ENCODE measurements at places on chromosomes 7 and 10. TPM values are rescaled to one million over a fixed set of nuclear protein-coding genes. Genes with fewer than 3 reads are reported as not detected.
A peak's percentile ranks its signal among the peaks of the same experiment; 100 is the strongest.

Gene LLCFC1
- total RNA-seq, result not detected

GRCh38 chr7:30914596-30914995, 2.9 kb downstream of the AQP1 start:
- no peak for DNase-seq

- DNase-seq, result no peak
These were observed 12.3 kb downstream of the DKK1 start for GRCh38 chr10:52326382-52326781.

DNA sequence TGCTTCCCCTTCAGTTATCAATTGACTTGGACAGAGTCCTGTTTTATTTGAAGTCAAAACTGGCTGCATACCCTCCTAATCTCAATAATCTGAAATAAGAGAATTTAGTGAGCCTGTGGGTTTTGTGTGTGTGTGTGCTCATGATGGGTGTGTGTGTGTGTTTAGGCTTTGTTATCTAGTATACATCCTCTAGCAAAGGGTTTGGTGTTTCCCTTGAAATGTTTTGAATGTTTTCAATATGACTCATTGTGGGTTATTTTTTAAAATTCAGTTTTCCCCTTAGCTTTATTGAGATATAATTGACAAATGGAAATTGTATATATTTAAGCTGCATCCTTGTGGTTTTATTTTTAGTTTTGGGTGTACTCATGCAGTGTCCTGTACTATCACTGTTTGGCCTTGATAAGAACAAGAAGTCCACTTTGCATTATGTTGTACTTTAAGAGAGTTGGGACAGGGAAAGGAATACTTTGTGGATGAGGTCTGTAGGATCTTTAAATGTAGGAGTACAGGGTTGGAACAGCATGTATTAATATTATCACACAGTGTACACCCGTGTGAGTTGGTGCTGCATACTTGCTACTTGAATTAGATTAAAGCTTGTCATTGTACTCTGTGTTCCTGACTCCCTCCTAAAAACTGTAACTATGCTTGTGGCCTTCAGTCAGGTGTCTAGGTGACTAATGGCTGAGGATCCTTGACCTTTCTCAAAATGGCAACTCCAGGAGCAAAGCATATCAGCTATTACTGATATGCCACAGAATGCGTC, 58.3 kb downstream of the VCL start:
- no peak for DNase-seq

DNA sequence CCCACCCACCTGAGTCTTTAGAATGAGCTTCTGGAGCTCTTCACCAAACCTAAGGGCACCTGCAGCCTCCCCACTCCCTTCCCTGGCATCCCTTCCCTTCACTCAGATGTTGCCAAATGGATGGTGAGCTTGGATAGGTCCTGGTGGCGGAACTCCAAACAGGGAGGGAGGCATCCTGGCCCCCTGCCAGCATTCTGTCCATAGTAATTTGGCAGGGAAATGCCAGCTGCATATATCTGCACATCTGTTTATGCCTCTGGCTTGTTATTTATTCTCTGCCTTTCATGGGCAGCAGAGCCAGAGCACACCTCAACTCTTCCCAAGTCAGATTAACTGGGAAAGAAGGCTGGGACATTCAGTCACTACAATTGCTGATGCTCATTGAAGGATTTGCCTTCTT, 18.1 kb downstream of the KAZALD1 start:
- DNase-seq, result no peak

DNA sequence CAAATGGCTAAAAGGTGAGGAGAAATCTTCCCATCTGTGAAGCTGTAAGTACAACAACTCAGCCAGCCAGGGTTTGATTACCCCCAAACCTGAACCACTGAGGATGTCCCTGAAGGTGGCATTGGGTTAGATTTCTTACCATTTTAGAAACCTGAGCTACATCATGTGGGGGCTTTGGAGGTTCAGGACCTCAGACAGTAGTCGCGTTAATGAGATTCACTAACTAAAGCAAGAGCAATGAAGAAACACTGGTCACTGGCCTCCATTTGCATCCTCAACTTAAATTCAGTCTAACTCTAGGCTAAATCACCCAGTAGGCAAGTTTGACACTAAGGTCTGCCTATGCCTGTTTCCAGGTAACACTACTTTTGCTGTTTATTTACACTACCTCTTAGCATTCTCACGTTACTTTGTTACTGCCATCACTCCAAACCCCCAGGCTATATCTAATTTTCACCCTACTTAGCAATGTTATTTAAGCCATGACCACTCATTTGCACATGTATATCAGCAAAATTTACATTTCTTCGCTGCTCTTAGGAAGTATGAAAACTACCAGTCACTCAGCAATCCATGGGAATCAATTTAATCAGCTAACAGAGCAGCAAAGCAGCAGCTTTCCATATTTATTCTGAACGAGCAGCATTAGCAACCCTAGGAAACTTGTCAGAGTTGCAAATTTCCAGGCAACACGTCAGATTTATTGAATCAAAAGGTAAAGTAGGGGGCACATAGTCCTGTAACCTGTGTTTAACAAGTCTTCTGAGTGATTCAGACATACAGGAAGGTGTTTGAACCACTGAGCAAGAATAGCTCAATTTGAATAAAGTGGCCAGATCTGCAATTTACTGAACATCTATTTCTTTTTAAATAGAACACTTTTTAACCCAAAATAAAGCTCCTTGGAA, 788.4 kb upstream of the SORCS1 start:
- no peak for DNase-seq

GRCh38 chr10:86257683-86258082, 108.9 kb downstream of the GRID1 start:
- DNase-seq, result no peak

- DNase-seq, result no peak
These were observed 12.7 kb downstream of the CUL1 start for GRCh38 chr7:148711191-148712102.

Gene ATG9B
- 0.22 TPM for total RNA-seq

DNA sequence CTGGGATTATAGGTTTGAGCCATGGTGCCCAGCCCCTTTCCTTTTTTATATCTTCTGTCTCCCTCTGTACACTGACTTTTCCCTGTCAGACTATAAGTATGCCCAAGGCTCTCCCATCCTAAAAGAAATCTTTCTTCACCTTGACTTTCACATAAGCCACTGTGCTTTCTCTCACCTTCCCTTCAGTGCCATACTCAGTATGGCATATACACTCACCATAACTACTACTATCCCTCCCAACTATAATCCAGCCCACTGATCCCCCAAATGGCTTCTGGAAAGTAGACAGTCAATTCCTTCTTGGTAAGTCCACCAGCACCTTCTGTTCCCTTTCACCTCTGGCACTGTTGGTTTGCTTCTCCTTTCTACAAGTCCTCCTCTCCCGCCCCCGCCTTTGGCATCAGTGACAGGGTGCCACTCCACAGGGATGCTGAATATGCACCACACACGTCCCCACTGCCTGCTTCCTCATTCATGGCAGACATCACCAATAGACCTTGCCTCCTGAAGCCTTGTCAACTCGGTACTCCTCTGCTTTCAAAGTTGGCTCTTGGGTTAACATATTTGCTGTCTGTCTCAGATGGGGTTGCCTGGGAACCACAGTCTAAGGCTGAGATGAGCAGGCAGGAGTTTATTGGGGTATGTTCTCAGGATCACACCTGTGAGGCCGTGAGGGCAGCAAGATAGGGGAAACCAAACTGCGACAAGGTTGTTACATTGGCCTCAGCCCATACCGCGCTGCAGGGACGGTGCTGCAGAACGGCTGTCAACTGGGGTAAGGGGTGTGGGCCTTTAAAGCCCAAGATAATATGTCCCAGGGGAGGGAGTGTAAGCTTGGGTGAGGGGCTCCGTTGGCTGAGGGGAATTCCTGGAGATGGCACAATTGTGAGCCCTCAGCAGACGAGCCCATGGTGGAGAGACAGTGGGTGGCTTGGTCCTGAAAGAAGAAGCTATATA, 7.2 kb upstream of the PSAP start:
- DNase-seq, result peak; percentile 37

DNA sequence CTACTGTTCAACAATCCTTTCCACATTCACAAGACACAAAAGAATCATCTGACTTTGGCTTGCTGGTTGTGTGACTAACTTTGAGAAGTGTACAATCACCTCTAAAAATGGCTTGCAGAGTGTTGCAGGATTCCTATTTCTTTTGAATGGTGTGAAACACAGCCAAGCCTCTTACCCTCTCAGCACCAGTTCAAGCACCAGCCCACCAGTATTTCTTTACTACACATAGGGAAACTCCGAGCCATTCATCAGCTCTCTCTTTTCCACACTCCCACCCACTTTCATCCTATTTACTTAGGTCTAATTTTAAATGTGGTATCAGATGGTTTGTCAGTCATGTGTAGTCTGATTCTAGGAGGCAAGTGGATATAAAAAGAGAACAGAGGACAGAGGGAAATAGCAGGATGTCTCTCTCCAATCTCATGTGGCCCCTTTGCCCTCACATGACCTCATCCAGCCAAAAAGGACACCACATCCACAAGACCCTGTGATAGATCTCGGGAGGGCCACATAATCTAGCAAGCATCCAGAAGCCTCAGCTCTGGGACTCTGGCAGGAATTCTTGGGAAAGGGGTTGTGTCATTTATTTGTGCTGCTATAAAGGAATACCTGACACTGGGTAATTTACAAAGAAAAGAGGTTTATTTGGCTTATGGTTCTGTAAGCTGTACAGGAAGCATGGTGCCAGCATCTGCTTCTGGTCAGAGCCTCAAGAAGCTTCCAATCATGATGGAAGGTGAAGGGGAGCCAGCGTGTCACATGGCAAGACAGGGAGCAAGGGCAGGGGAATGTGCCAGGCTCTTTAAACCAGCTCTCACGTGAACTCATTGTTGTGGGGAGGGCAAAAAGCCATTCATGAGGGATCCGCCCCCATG, 66.8 kb upstream of the NEBL start:
- DNase-seq, result no peak

DNA sequence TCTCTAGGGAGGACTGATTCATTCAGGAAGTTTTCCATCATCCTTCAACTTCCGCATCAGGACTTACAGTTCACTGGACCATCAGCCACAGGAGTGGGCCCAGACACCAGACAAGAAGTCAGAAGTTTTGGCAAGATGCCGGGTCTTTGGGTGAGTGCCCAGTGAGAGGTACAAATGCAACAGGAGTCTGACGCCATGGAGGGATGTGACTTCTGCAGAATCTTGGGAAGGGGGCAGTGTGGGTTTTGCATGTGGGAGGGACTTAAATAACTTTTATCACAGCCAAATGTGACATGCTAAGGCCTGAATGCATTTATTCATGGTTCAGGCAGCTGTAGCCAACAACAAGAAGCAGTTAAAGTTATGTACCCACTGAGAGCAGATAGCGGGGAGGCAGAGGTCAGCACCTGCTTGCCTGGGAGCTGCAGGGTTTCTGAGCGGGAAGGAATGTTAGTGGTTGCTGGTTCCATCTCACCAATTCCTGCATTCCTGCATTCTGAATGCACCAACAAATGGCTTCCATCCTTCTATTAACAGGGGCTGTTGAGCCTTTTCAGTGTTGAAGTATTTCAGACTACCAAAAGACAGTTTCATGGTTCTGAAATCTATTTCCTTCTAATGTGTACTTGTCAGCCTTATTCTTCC, 375.2 kb downstream of the PAXIP1 start:
- DNase-seq, result peak; percentile 42

- DNase-seq, result no peak
These were observed 68.5 kb downstream of the EZH2 start for GRCh38 chr7:148815612-148816011.

Gene NPS
- total RNA-seq, result not detected

Gene PIP4K2A
- 18.3 TPM for total RNA-seq

GRCh38 chr10:94066411-94066810, 72.7 kb downstream of the PLCE1 start:
- DNase-seq, result peak; percentile 85

Gene DENND2A
- 23.9 TPM for total RNA-seq

Gene ABCC2
- total RNA-seq, result 1.1 TPM

DNA sequence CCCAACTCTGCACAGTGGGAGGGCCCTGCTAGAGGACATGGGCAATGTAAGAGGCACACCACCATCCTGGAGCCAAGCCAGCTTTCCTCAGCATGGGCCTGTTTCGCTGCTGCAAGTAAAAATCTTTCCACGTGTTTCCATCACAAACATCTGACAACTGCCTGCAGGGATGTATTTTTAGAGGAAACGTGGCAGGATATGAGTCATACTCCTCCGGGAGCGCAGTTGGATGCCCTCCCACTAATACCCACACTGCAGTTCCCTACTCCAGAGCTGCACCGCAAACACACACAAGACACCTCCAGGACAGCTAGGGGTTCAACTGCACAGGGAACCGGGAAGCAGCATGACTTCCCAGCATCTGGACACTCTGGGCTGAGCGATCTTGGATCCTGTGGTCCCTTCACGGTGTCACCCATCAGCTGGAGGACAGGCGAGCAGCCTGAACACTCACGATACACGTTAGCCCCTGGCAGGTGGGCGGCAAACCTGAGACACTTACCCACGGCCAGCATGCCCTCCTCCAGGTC, 26.1 kb downstream of the PLAC9 start:
- DNase-seq, result peak; percentile 96

GRCh38 chr7:41277561-41277960, 425.3 kb downstream of the INHBA start:
- DNase-seq, result no peak

GRCh38 chr10:88313878-88314277, 269.2 kb downstream of the RNLS start:
- no peak for DNase-seq

- DNase-seq, result no peak
These were observed 13.4 kb downstream of the NPY start for GRCh38 chr7:24297362-24297761.

DNA sequence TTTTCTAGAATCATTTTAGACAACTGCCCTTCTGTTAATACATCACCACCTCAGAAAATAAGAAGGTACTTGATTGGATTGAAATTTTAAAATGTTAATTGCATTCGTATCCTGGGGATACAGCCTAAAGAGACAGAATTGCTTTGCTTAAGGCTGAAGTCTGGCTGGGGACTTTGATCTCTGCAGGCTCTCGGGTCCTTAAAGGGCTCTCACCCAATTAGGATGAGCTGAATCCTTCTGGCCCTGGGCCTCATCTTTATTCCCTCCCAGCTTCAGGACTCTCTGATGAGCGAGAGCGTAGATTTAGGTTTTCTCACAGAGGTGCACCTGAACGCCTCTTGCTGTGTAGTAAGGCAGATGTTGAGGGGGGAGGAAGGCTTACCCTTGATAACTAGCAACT, 475.3 kb upstream of the C7orf33 start:
- no peak for DNase-seq

DNA sequence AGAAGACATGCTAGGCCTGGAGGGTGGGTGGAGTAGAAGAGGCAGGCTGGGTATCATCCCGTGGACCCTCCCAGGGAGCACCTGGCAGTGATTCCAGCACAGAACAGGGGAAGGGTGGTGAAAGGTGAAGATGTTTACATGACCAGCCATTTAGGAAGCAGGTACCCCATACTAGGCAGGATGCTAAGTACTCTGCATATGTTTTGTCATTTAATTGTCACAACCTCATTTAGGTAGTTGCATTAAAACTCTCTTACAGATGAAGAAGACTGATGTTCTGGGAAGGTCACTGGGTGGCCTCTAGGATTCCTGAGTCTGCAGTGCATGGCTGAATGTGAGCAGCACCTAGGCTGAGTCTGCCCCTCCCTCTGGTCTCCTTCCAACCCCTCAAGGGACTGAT, 15.2 kb downstream of the ITPRIP start:
- no peak for DNase-seq

GRCh38 chr10:56928714-56929113, 567.7 kb upstream of the ZWINT start:
- DNase-seq, result peak; percentile 76
